Muscle of arm (tissue), 14 donors: ENCODE measurements at places on chromosomes 5 and 9.

DNA sequence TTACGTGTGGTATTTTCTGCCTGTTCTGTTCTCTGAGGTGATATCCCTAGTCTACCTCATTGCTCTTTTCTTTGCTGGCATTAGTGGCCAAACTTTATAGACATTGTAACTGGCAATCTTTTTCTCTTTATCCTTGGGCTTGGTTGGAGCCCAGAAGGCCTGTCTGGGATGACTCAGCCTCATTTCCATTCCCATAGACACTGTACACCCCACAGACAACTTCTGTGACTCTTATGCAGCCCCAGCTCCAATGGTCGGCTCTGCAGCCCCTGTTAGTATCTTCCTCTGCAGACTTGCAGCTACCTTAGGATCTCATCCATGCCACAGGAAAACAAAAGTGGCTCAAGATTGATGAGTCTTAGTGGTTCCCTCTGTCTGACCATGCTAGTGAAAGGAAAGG, 79.8 kb downstream of the CFAP95 start:
- no peak for DNase-seq

- DNase-seq, result no peak
These were observed 562.9 kb upstream of the ACO1 start for GRCh38 chr9:31821583-31821982.

- DNase-seq, result no peak
These were observed 25.4 kb downstream of the IRF1 start for GRCh38 chr5:132465059-132465707.

- DNase-seq, result no peak
These were observed 5.6 kb downstream of the LARS1 start for GRCh38 chr5:146176805-146177204.

DNA sequence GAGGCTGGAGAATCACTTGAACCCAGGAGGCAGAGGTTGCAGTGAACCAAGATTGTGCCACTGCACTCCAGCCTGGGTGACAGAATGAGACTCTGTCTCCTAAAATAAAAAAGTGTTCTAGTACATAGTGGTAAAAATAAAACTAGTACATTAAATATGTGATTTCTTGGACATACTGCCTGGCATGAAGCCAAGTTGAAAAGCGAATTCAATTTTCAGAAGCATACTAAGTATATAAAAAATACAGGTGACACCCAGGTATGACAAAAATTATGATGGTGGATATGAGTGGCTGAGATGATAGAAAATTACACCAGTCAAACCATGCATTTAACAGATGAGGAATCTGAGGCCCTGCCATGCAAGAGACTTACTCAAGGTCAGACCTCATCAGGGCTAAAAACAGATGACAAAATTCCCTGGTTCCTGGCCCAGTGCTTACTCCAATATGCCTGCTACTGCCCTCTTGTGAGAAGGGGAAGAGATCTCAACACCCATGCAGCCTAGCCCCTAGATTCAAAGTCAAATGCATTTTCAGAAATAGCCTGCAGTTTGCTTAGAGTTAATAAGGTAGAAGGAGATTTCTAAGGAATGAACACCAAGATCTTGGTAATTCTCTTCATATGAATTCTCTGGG, 46.6 kb upstream of the GNPDA1 start:
- DNase-seq, result no peak

GRCh38 chr9:134360897-134361296, 34.6 kb downstream of the RXRA start:
- no peak for DNase-seq

DNA sequence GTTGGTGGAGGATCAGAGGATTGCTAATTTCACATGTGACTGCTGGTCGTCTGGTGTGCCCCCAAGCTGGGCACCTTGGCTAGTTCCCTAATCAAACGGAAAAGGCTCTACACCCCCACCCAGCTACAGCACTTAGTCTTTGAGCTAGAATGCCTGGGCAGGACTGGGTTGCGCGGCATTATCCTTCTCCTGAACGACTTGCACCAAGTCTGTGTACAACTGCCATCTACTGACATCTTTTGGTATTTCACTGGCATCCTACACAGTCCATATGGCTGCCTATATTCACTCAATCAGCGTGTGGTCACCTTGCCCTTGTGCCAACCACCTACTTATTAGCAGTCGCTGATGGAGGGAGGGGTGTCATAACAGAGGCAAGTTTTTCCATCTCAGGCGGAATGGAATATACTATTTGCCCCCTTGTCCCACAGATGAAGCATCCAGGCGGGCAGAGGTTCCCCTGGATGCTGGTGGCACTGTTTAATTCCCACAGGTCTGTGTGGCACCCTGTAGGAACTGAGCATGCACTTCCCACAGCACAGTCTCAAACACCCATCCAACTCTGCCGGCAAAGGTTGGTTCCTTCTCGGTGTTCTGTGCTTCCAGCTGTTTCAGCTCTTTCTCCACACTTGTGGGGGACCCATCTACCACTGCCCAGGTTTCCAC, 150.1 kb downstream of the OSTF1 start:
- DNase-seq, result peak; percentile 19

GRCh38 chr9:134214766-134215419, 50.5 kb upstream of the RNU6ATAC start:
- DNase-seq, result no peak
